ENCODE measurements at places on chromosomes 4 and X.

DNA sequence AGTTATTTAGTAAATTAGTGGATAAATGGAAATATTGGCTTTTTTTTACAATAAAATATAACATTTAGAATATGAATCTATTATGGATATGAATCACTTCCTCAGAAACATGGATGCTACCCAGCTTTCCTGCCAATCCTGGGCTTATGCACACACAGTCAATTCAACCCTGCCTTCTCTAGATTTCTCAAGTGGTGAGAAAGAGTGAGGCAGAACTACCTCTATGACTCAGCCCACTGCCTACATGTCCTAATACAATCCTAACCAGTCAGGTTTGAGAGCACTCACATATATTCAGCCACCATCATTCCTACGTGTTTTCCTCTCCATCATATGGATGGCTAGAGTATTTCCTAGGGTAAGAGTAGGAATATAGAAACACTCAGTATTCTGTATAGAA, 91.1 kb upstream of the ANKRD50 start:
- DNase-seq, result no peak

DNA sequence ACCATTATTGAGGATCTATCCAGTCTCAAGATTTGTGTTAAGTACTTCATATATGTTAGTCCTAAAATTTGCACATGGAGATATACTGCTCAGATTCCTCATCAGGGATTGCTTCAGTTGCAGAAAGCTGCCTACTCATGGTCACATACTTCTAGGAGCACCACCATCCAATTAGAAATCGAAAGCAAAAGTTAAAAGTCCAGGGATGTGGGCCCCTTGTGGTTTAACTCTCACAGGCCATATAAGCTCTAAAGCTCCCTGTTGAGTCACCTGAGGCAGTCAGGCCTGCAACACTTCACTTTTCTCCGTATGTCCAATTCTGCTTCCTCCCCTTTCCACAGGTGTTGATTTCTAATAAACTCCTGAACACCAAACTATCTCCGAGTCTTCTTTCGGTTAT, 84.2 kb downstream of the CNOT6L start:
- DNase-seq, result no peak

- no peak for DNase-seq
Measured at GRCh38 chr4:89022426-89023128, 34.4 kb downstream of the FAM13A start.

GRCh38 chr4:169159624-169160171, 111.1 kb downstream of the SH3RF1 start:
- no peak for DNase-seq

GRCh38 chr4:183505611-183506388, 942 bp downstream of the ING2 start:
- peak; percentile 42 for DNase-seq

DNA sequence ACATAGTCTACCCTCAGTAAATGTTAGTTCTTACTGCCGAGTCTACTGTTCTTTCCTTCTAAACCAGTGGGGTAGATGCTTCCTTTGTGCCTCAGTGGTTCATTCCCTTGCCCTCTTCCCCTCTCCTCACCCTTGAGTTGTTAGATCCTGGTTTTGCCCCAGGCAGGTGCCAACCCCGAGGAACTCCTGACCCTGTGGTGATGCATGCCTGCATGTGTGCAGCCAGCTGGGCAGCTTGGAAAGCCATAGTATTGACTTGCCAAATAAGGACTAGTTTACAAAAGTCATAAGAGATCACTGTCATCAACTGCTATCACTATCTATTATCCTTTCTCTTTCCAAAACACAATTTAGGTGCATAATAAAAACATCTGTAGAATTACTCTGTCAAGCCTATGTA, 50.9 kb downstream of the REPS2 start:
- DNase-seq, result no peak

DNA sequence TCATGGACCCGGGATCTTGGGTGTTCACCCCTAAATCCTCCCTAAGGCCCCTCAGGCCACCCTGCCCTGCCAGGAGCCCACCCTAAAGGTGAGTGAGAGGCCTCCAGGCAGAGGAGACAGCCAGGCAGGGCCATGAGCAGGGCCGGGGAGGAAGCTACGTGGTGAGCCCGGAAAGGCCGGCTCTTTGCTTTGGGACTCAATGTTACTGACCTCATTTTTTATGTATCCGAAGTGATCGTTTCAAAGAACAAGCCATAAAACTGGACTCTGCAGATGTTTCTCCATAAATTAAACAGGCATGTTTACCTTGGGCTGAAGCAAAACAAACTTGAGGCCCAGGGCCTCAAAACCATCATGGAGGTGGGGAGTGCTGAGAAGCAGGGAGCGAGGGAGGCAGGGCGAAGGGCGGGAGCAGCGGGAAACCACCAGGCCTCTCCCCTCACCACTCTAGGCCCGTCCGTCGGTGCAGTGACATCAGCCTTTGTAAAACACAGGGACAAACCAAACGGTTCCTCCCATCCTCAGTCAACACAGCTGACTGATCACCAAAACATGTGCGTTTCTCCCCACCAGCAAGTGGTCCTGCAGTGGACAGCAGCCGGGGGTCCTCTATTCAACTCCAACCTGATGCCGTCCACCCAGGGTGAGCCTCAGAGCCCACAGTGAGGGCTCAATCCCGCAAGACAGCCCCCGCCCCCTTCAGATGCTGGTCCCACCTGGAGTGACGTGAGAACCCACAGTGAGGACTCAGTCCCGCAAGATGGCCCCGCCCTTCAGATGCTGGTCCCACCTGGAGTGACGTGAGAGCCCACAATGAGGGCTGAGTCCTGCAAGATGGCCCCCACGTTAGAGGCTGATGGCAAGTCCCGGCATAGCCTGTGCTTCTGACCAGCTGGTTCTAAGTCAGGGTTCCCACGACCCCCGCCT, 102.9 kb upstream of the LRPAP1 start:
- DNase-seq, result no peak

DNA sequence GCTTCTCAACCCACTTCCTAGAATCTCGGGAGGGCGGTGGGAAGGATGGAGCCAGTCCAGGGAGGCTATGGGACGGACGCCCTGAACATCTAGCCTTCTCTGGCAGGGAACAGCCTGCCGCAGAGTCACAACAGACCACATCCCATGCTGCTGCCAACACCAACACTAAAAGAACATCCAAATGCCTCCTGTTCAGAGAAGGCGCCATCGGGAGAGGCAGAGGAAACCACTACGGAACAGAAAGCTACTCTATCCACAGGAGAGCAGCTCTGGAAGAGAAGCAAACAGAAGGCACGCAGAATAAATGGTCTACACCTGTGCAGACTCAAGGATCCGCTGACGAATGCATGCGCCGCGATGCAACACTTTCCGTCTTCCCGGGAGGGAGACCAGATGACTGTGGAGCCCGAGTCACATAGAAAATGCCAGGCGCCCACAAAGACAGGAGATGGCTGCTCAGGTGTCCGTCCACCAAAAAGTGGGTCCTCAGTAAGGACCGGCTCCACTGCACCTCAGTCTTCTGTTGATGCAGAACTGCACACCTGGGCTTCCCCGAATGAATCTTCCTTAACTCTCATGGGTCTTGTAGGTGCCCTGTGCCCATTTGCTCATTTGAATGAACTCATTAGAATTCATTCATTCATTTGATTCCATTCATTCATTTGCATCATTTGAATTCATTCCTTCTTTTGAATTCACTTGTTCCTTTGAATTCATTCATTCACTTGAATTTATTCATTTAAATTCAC, 217.5 kb downstream of the DHRSX start:
- DNase-seq, result no peak

DNA sequence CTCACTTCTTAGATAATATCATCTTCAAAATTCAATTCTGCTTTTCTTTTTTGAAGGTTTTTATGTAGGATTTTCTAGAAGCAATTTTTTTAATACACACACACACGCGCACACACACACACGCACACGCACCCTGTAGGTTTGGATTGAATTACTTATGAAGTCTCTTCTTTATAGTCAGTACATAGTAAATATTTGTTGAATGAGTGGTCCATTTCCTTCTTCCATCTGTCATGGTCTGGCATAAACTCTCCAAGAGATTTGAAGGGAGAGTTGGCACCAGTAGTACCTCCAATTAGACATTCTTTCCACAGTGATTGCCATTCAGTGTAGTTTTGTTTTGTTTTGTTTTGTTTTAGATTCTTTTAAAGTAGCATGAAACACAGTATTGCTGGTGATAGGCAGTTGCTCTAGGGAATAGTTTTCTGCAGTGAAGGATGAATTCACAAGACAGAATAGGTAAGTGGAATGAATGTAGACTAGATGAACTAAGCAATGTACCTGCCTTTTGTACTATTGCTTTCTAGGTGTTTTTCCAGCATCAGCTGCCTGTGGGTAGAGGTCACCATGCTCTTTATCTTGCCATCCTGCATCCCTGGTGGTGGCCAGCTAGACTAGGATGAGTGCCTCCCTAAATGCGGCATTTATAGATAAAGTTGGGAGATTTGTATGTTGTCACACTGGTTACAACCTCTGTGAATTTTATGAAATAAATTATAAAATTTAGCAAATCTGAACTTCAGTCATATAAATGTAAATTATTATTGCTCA, 20.5 kb downstream of the PDLIM5 start:
- no peak for DNase-seq

DNA sequence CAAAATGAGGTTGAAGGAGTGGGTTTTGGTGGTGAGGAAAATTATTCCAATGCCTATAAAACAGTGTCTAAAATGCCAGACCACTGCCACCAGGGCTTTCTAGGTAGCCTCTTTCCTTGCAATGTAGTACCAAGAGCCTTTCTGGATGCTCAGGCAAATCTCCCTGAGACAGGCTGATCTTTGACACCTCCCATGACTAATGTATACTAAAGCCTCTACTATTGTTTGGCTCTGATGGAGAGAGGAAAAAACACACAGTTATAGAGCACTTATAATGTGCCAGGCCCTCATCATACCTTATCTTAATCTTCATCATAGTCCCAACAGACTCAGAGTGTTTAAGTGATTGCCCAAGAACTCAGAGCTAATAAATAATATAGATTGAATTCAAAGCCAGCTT, 5.8 kb downstream of the MTMR8 start:
- no peak for DNase-seq

DNA sequence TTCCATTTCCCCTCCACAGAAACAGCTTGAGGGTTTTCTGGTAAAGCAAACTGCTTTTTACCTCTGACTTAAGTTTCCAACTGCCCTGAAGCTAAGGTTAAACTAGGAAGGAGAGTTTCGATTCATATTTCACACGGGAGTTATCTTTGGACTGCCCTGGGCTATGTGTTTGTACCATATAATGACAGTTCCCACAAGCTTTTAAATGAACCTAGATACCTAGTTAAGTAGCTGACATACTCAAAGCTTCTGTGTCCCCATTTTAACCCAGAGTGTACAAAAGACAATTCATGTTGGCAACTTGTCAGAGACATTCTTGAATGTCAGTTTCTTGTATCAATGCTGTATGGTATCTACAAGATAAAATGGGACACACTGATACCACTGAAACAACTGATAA, 1296.6 kb upstream of the IGFBP7 start:
- DNase-seq, result no peak

DNA sequence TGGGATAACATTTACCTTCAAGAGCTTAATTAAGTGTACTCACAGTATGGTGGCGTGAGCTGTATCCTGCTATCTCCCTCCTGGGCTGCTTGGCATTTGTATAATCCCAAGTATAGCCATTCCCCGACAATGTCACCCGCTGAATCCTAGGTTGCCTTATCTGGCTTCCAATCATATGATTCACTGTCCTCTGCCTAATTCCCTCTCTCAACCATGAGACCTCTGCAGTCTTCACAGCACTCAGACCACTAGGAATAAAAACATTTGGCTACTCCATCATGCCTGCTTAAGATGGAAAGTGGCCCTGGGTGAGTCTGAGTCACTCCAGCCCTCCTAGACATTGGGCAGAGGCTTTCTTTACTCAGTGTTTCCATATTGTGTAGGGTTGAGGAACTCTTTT, 28.9 kb upstream of the WDFY3 start:
- DNase-seq, result no peak

DNA sequence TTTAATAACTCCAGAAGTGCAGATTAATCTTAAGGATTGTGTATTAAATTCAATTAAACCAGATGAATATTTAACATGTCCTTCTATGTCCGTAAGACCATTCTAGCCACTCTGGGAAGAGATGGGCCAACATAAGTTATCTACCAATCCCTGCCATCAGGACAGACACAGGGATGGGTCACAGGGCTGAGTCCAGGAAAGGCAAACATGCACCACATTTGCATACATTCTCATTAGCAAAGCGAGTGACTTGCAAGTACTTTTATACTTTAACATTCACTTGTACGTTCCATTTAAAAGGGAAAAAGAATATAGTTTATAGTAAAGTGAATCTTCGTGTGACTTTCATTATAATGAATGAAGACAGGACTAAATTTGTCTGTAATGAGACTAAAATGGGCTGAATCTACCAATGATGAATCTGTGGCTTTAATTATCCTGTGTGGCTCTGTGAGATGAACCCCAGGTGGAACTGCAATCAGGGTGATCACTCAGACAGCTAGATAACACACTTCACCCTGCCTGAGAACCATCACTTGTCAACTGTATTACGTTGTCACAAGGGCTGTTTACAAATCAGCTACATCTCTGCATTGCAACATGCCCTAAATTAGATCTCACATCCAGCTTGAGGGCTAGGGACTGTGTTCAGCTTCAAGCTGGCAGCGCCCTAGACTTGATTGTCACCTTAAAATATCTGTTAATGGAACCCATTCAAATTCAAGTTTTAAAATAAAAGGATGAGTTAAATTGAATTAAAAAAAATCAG, 77.2 kb downstream of the SH3KBP1 start:
- DNase-seq, result peak; percentile 22

GRCh38 chr4:155072417-155072816, 136.0 kb upstream of the NPY2R start:
- no peak for DNase-seq

DNA sequence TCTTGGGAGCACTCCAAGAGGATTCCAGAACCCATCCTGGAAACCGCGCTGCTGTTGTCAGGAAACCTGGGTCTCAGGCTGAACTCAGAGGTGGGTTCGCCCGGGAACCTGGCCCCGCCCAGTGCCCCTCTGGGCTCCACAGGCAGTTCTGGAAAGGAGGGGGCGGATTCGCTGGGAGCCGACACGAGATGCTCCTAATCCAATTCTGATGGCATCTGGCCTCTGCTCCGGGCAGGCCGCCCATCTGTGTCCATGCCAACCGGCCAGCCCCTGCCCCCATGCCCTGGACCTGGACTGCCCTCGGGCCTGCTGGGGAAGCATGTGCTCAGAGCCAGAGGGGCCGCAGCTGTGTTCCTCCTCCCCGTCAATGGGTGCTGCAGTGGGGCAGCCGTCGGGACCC, 21.0 kb downstream of the ATP2B3 start:
- no peak for DNase-seq

GRCh38 chrX:96551322-96551872, 133.2 kb upstream of the DIAPH2 start:
- DNase-seq, result no peak

- no peak for DNase-seq
Measured at GRCh38 chr4:179225594-179225993, 1783.4 kb upstream of the AGA start.

- DNase-seq, result peak; percentile 84
Measured at GRCh38 chrX:77014377-77015372, 432.5 kb upstream of the FGF16 start.

GRCh38 chr4:6502147-6502546, 29.7 kb upstream of the PPP2R2C start:
- DNase-seq, result no peak
